Activated CD8-positive, alpha-beta memory T cell treated with anti-CD3 and anti-CD28 coated beads, Interleukin-2, amount 50 U/mL, for 4 hours (primary cell): ENCODE measurements at places on chromosomes 5 and 9.

GRCh38 chr9:4716163-4716562 is 24.8 kb downstream of the AK3 start:
- no peak for DNase-seq

- no peak for DNase-seq
Observed at GRCh38 chr9:112505607-112506006, 19.0 kb downstream of the KIAA1958 start.

DNA sequence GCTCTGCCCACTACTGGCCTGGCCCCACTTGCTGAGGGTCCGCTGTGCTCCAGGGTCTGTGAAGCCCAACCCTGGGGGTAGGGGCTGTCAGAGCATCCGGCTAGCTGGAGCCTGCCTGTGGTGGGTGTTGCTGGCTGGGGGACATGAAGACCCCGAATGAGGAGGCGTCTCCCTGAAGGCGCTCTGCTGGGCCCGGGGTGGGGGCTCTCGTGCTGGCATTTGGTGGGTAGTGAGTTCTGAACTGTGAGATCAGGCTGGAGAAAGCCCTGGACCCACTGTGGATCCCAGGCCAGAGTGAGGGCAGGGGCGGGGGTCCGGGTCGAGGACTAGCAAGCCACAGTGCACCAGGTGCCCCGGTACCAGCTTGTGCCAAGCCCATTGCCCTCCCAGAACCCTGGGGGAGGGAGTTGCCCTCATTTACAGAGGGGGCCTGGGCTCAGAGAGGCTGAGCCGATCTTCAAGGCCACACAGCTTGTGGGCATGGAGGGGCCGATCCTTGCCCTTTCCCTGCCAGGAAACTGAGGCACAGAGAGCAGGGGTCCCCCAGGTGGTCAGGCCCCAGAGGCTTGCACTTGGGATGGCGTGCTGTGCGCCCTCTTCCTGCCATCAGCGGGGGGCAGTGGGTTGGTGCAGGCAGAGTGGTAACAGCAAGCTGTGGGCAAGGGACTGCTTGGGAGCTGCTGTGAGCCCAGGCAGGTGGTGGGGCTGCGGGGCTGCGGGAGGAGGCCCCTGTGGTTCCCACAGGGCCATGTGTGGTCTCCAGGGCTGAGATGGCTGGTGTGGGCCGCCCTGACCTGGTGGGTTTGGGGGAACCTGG is 15.9 kb downstream of the RXRA start:
- no peak for DNase-seq

DNA sequence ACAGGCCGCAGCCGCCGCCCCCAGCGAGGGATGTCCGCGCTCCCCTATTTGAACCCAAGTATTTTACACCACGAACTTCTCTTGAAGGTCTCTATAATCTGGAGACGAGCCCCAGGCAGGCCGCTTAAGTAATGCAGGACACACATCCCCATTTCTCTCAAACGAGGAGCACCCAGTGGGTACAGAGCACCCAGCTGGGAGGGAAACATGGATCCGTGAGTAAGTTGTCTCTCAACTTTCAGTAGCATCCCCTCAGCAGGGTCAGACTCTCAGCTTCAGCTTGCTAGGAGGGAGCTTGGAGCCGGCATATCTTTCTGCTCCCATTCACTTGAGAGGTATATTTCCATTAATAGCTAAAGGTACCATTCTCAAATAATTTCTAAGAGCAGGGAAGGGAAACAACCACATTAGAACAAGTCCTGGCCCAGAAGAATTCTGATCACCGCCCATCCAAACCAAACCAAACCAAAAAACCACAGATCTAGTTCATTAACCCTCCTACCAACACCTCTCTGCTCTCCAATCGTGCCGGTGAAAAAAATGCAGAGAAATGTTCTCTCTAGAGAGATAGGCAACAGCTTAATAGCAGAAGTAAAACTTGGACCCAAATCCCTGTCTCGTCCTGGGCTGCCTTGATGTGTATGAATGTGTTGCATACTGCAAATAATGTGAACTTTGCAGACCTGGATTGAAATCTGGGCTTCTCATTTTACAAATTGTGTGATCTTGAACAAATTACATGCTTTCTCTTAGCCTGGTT is 910 bp downstream of the TDRD7 start:
- no peak for DNase-seq

GRCh38 chr5:134138416-134139376 is 24.2 kb downstream of the TCF7 start:
- DNase-seq: peak; percentile 65

- DNase-seq: no peak
Observed at GRCh38 chr5:31771500-31771899, 132.6 kb downstream of the PDZD2 start.

- DNase-seq: no peak
Observed at GRCh38 chr9:1726993-1727759, 288.0 kb upstream of the SMARCA2 start.

DNA sequence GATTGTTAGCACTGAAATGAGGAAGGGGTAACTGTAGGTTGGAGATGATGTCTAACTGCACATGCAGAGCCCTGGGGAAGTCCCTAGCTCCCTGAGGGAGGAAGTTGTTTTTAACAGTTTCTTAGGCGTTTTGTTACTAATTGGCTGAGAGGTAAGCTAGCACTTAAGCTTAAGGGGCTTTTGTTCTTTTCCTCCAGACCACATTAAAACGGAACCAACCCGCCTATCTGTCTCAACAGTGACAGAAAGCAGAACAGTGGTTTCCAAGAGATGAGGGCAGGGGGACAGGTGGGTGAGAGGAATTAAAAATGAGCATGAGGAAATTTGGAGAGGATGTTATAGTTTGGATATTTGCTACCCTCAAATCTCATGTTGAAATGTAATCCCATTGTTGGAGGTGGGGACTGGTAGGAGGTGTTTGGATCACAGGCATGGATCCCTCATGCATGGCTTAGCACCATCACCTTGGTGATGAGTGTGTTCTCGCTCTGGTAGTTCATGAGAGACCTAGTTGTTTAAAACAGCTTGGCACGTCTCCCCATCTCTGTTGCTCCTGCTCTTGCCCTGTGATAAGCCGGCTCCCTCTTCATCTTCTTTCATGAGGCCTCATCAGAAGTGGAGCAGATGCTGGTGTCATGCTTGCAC is 38.9 kb downstream of the LYRM7 start:
- peak; percentile 40 for DNase-seq

- DNase-seq: no peak
Observed at GRCh38 chr5:75701856-75702255, 15.4 kb downstream of the POC5 start.

GRCh38 chr9:137303151-137303892 is 1.3 kb upstream of the NRARP start:
- no peak for DNase-seq
